ENCODE measurements at places on chromosomes 2 and 18.

- no peak for DNase-seq
Observed at GRCh38 chr2:201234663-201235135, 25.6 kb upstream of the CASP8 start.

GRCh38 chr2:240292035-240292574, 143.4 kb upstream of the GPC1 start:
- no peak for DNase-seq

DNA sequence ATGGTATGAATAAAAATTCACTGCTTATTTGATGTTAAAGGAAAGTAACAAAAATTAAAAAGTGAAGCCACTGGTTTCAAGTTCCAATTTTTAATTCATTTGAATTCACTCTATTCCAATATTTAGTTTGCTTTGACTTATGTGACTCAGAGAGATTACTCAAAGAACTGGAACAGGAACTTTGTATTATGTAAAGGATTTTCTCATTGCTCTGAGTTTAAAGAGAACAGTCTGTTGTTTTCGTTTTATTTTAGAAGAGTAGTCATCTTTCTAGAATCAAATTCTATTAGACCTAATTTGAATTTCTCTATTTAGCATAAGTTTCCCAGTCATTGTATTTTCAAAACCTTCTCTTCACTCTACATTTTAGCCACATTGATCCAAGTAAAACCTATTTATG, 300.1 kb upstream of the SLC8A1 start:
- DNase-seq: no peak

- no peak for DNase-seq
Observed at GRCh38 chr2:111663471-111664274, 220.3 kb downstream of the ANAPC1 start.

DNA sequence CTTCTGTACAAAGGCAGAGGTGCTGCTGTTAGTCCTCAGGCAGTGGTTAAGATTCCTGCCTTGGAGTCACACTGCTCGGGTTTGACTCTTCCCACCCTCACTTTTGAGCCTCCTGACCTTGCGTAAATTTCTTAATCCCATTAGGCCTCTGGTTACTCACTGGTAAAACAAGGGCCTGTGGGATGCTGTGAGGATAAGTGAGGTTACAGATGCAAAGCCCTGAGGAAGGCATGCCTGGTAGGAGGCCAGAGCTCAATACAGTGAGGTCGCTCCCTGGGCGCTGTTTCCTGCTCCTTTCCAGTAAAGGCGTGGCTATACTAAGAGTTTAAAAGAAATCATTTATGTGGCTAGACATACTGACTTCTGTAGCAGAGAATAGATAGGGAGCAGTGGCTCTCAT, 127.5 kb upstream of the TMEM200C start:
- no peak for DNase-seq

GRCh38 chr18:75730249-75730648, 302.7 kb upstream of the SMIM21 start:
- DNase-seq: no peak

DNA sequence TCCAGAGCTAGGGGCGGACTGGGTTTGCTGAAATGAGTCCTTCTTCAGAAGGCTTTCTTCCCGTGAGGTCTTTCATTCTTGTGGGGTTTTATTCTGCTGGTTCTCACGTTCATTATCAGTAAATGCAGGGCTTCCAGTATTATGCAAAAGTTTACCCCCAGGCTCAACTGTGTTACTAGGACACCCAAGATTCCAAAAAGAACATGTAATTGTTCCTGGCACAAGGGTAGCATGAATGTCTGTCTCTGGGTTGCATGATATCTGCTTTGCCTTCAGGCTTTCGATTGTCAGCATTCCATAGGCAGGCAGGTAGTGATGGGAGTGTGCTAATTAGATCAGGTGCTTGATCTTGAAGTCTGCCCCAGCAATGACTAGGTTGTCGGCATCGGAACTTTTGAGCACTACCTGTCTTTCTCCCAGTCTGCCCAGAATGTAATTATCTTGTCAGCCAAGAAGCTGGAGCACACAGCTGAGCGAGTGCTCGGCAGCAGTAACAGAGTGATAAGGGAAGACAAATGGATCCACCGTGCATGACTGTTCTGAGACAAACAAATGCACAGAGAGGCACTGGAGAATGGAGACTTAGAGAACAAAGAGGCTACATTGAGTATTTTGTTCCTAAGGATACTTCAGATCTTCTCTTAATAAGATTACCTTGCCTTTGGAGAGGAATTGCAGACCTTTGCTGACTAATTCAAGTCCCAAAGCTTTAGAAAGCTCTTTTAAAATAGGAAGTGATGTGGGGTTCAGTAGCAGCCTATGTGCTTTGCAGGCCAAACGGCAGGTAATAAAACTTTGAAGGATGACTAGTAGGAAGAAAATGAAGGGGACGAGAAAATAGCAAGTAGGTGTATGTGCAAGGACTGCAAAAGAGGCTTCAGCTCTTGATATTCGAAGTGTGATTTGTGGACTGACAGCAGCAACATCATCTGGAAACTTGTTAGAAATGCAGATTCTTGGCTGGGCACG, 41.9 kb downstream of the ITGB6 start:
- DNase-seq: peak; percentile 86

DNA sequence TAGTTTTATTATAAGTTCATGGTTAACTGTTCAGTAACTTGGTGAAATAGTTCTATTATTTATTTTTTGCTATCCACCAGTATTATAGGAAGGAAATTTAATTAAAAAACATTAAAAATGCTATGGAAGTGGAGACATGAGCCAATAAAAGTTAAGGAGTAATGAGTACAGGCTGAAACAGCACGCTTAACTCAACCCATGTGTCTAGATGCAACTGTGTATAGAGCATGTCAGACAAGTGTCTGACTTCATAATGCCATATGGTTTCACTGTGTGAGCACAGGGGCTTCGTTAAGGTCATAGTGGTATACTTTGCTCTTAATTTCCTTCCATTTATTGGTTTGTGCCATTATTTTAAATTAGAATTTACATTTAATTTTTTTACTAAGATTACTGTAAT, 566.8 kb upstream of the NRP2 start:
- no peak for DNase-seq

DNA sequence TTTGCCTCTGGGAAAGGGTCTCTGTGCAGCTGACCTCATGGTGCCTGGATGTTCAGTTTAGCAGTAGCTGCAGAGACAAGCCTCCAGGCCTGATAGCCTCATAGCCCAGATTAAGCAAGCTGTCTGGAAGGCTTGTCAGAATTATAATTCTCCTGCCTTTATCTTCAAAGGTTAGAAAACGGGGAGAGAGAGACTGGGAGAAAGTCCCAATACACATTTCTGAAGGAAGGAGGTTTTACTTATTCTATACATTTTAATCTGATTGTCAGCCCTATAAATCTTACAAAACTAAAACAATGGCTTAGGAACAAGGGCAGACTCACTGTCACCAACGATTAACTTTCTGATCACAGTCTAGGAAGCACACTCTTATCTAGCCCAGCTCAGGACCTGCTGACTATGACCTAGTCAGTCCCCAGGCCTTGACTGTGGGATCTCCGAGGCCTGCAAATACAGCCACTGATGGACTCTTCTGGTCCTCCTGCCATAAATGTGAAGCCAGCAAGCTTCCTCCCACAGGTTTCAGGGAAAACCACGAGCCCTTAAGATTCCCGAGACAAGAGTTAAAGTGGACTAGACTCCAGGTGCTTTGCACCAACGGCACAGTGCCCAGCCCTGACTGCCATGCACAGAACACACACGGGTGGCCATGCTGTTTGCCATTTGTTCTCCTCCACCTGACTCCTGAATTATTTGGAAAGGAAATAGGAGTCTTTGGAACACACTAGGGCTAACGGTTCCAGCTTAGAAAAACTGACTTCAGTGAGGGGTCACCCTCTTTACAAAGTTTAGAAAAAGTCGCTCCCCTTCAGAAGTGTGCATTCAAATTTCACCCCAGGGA, 111.4 kb upstream of the SMAD7 start:
- no peak for DNase-seq

- no peak for DNase-seq
Observed at GRCh38 chr18:59276047-59276446, 2.8 kb upstream of the RAX start.

DNA sequence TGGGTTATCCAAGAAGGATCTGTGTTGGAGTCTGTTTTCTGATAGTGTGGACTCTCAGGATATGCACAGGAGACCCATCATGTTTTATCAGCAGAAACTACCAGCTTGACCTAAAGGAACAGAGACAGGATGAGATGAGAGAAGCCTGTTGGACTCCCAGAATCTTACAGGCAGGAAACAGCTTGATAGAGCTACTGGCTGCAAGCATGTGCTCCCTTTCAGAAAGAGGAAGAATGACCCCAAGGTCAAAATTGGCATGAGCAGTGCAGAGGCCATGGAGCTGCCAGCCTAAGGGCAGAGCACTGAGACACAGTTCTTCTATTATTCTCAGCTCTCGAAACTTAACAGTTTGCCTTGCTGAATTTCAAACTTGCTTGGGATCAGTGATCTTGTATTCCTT, 135.2 kb upstream of the NFATC1 start:
- no peak for DNase-seq

GRCh38 chr2:124822516-124822915, 797.4 kb downstream of the CNTNAP5 start:
- DNase-seq: no peak

DNA sequence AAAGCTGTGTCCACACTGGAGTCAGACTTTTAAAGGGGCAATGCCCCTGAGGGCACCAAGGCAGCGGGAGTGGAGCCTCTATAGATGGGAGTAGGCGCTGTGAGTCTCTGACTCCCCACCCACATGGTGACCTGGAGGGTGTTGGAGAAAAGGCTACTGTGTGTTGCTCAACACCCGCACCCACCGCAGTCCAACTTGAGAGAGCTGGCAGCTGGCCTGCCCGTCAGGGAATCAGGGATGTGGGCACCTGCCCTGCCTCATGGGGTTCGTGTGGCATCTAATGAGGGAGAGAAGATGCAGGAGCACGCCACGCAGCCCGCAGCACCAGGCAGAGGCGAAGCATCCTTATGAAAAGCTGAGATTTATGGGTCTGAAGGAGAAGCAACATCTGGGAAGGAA, 84.2 kb downstream of the KLHL29 start:
- DNase-seq: no peak

GRCh38 chr2:166716968-166717367, 171.3 kb upstream of the XIRP2 start:
- DNase-seq: no peak

- DNase-seq: no peak
Observed at GRCh38 chr2:210662560-210662959, 106.2 kb downstream of the CPS1 start.

DNA sequence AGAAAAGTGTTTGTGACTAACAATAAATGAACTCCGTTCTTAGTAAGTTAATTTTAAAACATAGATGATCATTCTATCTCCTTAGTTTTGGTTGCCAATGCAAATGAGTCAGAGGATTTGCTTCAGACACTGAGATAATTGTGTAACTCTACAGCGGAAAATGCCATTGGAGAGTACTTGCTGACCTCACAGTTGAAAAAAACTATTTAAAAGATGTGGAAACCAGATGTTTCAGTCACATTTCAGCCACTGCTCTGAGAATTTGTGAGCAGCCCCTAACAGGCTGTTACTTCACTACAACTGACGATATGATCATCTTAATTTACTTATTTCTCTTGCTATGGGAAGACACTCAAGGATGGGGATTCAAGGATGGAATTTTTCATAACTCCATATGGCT, at the start of gene TNFAIP6:
Gene TNFAIP6, plus strand, starts transcription at position 234 of the 400 bp plus-strand sequence. Its CDS starts 75 bp downstream, at position 309.
- no peak for DNase-seq

DNA sequence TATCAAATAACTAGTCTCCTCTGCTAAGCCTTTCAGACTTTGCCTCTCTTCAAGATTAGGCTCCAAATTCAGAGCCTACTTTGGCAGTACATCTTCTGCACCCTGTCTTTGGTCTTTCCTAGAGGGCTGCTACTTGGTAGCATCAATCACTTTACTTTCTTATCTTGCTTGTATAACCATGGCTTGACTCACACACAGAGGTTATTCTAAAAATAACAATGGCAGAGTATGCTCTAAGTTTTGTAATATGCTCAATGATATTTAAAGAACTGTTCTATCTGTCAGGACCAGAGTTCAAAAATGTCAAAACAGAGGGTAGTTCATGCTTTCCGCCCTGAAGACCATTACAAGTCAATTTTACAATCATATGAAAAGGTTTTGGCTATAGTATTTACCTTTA, 27.7 kb downstream of the THOC1 start:
- DNase-seq: no peak

DNA sequence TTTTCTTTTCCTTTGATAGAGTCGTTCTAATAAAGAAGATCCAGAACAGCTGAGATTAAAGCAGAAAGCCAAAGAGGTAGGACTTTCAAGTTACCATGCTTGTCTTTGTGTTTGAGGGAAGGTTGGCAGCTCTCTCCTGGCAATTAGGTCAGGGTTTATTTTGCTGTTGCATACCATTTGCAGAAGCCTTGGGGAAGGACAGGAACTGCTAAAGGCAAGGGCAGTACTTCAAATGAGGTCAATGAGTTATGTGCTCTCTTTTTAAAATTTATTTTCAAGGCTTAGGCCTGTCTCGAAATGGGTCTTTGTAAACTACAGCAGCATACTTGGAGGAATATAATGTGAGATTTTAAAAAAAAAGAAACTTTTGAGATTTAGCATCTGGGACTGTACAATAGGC, 108.9 kb downstream of the TAF4B start:
- DNase-seq: no peak

- no peak for DNase-seq
Observed at GRCh38 chr2:159904127-159904958, 106.3 kb upstream of the CD302 start.

- no peak for DNase-seq
Observed at GRCh38 chr2:8271461-8271860, 410.4 kb upstream of the ID2 start.

DNA sequence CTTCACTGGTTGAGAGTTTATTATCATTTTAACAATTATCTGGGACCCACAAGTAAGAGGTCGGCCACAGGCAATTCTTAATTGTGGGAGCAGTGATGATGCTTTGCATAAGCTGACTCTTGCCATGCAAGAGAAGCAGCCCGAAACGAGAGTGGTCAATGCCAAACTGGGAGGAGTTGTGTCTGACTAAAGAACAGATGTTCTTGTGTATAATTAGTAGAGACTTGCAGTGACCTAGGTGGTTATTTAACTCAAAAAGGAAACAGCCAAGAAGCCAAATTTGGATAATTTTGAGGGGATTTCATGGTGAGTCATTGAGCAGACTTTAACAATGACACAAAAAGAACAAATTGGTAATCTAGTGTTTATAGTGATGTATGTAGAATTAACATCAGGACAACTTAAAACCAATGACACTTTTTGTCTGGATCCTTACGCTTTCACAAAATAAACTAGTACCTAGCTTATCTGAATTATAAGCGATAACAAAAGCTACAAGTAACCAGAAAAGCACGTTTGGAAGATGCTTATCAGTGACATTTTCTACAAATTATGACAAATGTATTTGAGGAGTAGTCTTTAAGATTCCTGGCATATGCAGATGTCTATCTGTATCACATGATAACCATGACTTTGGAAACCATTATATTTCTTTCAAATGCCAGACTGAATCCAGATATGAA, 184.7 kb upstream of the DLGAP1 start:
- DNase-seq: no peak

All from NCI-H1048 (cell line).